ENCODE measurements at places on chromosomes 3 and 15. TPM values are rescaled to one million over a fixed set of nuclear protein-coding genes. Genes with fewer than 3 reads are reported as not detected.

DNA sequence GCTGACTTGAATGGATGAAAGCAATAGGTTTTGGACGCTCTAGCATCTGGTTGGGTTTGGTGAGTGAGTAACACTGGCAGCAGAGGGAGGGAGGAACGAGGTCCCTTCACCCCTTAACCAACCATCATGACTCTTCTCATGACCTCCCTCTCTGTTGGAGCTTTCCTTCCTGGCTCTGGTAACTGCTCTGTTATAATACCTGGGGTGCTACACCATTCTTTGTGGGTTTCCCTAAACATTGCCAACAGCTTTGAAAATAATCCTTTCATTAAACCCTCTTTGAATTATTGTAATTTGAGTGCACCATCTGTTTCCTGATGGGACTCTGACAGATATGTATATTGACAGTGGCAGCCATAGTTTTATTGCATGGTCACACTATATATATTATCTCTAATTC lies 146.2 kb upstream of the PTPRG start:
- no peak for DNase-seq

- DNase-seq: peak; percentile 53
Measured at GRCh38 chr3:9080163-9080562, 116.9 kb upstream of the RAD18 start.

- no peak for DNase-seq
Measured at GRCh38 chr15:92101708-92102394, 248.3 kb downstream of the SLCO3A1 start.

Gene MOBP
- total RNA-seq: not detected

Gene SAMD7
- not detected for total RNA-seq

Measured in M059J (cell line).